ENCODE measurements at places on chromosomes 11 and 22.

DNA sequence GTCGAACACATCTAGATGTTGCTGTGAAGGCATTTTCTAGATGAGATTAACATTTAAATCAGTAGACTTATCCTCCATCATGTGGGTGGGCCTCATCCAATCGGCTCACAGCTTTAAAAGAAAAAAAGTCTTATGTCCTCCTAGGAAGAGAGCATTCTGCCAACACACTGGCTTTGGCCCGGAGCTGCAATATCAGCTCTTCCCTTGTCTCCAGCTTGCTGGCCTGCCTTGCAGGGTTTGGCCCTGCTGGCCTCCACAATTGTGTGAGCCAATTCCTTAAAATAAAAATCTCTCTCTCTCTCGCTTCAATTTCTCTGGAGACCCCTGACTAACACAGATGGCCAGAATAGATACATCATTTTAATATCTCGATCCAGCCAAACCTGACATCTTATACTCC is 13.1 kb upstream of the ABCC8 start:
- DNase-seq = no peak

- DNase-seq = no peak
Observed at GRCh38 chr11:78046486-78046854, 17.2 kb upstream of the THRSP start.

GRCh38 chr11:11499300-11499699 is 122.5 kb downstream of the GALNT18 start:
- no peak for DNase-seq

DNA sequence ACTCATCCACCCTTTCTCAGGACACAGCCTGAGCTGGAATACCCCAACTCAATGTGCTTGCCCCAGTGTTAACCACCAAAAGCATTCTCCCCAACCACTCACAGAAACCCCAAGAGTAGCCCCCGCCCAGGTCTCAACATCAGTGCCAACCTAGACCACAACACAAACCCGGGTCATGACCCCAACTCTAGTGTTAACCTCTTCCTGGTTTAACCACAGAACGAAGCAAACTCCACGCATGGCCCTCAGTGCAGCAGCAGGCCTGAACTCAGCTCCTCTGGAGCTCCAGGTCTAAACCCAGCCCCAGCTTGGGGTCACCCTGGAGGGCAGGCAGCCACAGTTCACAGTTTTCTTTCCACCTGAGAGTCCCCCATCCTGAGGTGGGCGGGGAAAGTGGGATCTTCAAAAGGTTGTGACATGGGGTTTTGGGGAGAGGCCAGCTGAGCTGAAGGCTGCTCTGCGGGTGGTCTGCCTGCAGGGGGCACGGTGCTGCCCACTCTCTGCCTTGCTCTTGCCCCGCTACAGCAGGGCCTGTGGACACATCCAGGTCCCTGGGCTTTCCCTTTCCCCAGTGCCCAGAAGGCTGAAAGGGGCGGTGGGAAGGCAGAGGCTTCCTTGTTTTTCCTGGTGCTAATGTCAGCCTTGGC is 37.9 kb downstream of the NECTIN1 start:
- no peak for DNase-seq

GRCh38 chr11:43923406-43924111 is 18.9 kb upstream of the C11orf96 start:
- no peak for DNase-seq

DNA sequence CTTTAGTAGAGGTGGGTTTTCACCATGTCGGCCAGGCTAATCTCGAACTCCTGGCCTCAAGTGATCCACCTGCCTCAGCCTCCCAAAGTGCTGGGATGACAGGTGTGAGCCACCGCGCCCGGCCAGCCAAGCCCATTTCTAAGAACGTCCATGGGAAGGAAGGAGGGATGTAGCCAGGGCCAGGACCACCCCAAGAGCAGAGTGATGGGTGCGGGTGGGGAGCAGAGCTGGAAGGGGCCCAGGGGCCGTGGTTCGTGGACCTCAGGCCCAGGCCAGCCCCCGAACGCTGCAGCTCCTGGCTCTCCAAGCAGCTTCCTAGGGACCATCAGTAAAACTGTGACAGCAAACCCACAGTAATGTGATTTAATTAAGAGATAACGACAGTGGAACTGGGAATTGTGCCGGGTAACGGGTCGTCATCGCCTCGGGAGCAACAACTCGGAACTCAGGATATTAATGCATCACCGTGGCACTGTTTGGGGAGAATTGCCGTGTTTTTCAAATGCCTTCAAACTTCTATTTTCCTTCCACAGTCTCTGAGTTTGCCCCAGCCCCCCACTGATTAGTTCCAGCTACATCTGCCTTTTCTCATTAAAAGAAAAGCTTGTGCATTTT is 74.3 kb downstream of the BRD1 start:
- DNase-seq = no peak
